Hippocampal formation (tissue), 2 donors: ENCODE measurements at places on chromosomes 13 and 19.

DNA sequence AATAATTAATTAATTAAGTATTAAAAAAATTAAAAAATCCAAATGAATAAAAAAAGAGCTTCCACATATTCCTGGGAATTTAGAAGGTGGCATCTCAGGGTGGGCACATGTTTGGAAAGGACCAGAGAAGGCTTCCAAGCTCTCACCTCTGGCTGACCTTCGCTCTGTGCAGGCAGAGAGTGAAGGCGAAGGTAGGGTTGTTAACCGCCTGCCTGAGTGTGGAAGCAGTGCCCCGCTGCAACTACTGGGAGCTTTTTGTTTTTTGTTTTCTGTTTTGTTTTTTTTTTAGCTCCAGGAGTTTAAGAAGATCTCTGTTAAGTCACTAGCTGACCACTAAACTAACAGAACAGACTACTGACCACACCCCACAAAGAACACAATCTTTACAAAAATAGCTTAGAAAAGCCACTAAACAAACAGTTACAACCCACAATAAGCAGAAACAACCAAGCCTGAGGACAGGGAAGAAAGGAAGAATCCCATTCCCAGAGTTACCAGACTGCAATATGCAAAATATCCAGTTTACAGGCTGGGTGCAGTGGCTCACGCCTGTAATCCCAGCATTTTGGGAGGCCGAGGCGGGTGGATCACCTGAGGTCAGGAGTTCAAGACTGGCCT, 11.4 kb downstream of the ZNF541 start:
- no peak for DNase-seq

- no peak for DNase-seq
Measured at GRCh38 chr19:748274-748598, 2.7 kb upstream of the MISP start.

GRCh38 chr13:59914556-59914955, 249.2 kb downstream of the DIAPH3 start:
- no peak for DNase-seq

- DNase-seq, result no peak
Measured at GRCh38 chr13:44543369-44543768, 32.8 kb downstream of the TSC22D1 start.

DNA sequence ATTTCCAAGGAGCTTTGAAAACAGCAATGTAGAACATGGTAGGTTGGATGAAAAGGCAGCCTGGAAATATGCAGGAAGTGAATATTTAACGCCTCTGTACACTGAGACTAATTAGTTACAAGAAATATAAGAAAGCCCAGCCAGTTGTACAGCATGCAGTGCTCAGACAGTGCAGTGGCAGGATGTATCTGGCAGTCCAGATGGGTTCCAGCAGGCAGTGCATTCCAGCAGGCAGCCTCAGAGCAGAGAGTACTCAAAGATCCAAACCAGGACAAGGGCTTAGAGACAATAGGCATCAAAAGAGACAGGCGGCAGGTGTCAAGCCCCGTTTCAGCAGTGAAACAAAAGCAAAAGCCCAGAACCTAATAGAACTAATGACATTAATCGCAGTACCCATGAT, 2776.3 kb downstream of the PCDH9 start:
- DNase-seq, result no peak

DNA sequence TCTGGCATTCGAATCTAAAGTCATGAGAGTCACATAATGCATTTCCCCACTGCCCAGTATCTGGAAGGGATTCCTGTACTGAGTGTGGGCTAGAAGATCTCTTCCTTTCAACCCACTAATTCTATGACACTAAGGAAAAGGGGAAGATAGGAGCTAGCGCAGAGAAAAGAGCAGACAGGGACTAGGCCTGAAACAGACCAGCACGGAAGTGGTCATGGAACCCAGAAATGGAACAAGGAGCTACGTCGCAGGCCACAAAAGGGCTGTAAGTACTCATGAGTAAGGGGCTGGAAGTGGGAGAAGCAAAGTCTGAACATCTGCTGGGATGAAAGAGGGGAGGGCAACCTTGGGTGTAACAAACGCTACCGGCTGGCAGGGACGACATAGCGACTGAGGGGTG, 8.6 kb downstream of the ABCC4 start:
- no peak for DNase-seq

DNA sequence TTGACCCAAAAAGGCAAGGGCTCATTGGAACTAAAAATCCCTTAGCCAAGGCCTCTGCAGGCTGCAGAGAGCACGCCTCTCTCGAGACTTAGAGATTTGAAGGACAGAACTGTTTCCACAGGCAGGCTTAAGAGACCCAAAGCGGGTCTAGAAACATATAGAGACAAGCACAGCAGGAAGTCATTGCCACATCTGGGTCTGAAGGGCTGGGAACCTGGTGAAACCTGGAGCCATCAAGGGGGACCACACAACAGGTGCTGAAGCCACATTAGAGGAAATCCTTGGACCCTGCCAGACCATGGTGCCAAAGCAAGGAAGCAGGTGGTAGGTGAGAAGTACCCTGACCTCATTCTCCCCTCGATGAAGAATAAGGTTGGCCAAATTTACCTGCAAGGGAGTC, 33.8 kb upstream of the LRCH1 start:
- DNase-seq, result no peak

GRCh38 chr13:67186995-67187569, 43.1 kb downstream of the PCDH9 start:
- no peak for DNase-seq

DNA sequence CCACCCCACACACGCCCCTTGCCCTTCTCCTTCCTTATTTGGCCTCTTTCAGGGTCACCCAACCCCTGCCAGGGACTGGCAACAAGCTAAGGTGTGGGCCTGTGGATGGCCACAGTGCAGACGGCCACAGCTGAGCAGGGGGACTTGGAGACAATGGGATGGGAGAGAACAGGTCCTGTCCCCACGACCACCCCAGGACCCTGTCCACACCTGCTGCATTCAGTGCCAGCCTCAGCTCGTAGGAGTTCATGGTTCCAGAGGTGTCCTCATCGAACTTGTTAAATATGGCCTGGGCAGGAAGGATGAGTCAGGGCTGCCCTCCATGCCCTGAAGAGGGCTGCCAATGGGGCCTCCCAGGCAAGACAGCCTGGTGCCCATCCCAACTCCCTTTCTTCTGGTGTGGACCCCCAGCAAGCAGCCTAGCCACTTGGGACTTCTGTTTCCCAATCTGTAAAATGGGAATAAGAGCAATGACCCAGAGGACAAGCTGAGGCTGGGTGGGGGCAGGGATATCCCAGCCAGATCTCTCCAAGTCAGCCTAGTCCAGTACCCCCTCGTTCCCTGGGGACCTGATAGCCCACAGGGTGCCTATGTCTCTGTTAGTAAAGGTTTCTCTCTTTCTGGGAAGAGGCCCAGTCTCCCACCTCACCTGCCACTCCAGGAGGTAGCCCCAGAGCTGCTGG, 10.6 kb downstream of the CAPN12 start:
- DNase-seq, result no peak

- DNase-seq, result no peak
Measured at GRCh38 chr13:19150712-19151228, 30.9 kb downstream of the TUBA3C start.
